Inflammatory macrophage (primary cell): ENCODE measurements at places on chromosomes 4 and X.

DNA sequence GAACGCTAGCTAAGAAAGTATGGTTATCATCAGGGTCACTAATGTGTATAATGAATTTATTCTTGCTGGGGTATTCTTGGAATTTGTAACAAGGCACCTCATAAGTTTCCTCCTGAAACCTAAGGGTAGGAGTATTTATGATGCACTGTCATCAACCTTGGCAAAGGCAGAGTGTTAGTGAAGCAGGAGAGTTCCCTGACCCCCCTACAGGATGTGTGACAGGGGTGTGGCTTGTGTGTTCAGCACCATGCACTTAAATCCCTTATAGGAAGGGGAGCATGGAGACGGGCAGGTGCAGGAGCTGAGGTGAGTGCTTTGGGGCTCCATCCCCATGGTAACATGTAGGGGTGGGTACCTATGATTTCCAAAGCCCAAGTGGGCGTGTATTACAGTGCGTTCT, 237.7 kb downstream of the GALNTL6 start:
- DNase-seq, result no peak

DNA sequence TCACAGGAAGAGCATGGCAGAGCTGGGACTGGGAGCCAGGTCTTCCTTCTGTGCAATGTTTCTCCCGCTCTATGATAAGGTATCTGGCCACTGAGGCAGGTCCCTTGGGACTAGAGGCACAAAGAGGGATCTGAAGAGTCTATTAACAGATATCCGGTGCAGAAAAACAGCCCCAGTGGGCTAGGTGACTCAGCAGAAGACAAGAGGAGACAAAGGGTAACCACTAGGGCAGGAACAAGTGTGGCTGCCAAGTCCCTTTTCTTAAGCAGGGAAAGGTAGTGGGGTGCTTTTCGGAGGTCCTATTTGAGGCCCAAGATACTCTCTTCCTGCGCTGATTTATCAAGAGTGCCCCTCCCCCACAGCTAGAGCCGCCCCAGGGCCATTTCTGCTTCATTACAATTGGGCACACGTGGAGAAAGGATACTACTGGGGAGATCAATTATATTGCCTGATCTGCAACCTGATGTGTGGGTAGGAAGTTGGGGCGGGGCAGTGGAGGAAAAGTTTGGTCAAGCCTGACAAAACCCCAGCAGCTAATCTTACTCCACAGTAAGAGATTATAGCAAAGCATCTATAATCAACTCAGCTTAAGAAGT, at the start of gene DGAT2L6:
Gene DGAT2L6, plus strand, starts transcription at position 546 of the 596 bp plus-strand sequence. CDS start 100 bp downstream, outside the sequence.
- no peak for DNase-seq

DNA sequence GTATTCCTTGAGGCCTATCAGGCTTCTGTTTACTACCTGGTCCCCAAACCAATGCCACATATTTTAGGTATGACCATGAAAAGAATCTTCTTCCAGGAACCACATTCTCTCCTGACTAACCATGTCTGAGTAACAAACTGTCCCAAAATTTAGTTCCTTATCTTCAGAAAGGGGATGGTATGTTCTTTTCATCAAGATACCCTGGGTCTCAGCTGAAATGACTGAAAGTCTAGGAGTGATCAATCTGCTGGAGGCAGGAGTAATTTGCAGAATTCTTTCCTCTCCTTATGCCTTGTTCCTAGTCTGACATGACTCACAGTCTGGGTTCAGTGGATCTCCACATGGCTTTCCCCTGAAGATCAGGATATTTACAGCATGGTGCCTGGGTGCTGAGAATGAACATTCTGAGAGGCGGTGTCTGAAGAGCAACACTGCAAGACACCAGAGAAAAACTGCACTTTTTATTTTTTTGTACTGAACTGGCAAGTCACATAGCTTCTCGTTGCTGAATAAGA, 665.5 kb downstream of the TLL1 start:
- DNase-seq, result no peak

DNA sequence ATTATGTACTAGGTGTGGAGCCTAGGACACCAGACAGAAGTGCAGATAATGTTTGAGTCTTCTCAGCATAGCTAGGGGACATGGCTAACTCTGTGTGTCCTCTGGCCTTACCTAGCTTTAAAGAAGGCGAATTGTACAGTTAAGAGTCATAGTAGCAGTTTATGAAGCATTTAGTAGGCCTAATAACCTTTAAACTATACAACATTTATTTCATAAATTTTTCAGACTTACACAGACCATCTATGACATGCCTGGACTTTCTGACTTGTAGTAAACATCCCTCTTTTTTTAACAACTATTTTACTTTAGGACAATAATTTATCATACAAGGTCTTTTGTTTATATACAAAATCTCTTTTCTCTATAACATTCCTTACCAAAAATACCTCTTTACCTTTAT, 37.4 kb downstream of the ETNPPL start:
- no peak for DNase-seq

- no peak for DNase-seq
These were observed 299.1 kb upstream of the ANKRD50 start for GRCh38 chr4:125011646-125012045.

- no peak for DNase-seq
These were observed 53.7 kb upstream of the BCOR start for GRCh38 chrX:40151211-40152172.

GRCh38 chr4:185395238-185395955, at the start of gene LRP2BP:
Gene LRP2BP, minus strand, starts transcription at chr4:185395924. Its CDS starts 17,738 bp downstream, at chr4:185378186.
- DNase-seq, result no peak

GRCh38 chr4:102647117-102647516, 113.7 kb downstream of the MANBA start:
- DNase-seq, result no peak

DNA sequence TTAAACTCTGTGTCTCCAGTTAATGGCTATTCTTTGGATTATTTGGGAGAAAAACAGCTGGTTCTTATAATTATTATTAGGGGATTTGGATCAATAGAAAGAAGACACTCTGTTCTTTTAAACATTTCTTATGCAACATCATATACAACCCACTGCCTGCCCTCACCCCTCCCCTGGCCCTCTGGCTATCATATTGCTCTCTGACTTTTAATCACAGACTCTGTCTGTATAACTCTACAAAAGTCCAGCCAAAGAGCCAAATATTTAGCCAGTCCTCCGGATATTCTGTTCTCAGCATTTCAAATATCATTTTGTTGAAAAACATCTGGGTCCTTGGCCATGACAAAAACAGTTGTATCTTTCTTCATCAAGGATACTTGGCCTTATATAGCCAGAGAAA, 19.0 kb upstream of the PACRGL start:
- no peak for DNase-seq

GRCh38 chr4:2036327-2036726, 22.8 kb upstream of the NAT8L start:
- DNase-seq, result no peak

- no peak for DNase-seq
These were observed 56.7 kb downstream of the NAF1 start for GRCh38 chr4:163109967-163110366.

- no peak for DNase-seq
These were observed 765.4 kb upstream of the PCDH10 start for GRCh38 chr4:132383571-132384199.

GRCh38 chr4:63728480-63729177, 680.6 kb downstream of the TECRL start:
- DNase-seq, result no peak

- DNase-seq, result no peak
These were observed 244 bp downstream of the EIF2S3 start for GRCh38 chrX:24055043-24055356.

DNA sequence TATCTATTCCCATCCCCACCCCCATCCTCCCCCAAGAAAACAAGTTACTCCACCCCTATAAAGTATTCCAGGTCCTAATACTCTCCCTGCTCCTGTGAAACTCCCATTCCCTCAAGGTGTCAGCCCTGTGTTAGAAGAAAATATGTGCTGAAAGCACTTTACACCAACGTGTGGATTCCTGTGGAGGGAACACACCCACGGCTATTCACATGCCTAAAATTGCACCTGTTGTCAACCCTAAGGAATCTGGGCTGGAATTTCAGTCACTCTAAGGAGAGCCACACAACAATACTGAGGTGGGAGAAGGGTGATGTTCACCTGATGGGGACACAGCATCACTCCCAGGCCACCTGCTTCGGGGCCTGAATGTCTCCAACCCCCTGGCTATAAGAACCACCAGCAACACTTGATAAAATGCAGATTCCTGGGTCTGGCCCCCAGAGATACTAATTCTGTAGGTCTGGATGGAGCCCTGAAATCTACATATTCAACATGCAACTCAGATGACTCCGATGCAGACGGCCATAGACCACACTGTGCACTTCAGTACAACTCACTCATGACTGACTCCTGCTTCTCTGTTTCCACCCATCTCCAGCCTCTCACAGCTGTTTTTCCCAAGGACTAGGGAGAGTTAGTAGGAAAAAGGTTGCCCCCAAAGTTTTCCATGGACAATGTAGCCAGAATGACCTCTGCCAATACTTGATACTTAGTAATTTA, 15.8 kb downstream of the SCD5 start:
- no peak for DNase-seq

- no peak for DNase-seq
These were observed 1434.8 kb downstream of the RAPGEF2 start for GRCh38 chr4:160537681-160538080.
